ENCODE measurements at places on chromosomes 5 and 9.

DNA sequence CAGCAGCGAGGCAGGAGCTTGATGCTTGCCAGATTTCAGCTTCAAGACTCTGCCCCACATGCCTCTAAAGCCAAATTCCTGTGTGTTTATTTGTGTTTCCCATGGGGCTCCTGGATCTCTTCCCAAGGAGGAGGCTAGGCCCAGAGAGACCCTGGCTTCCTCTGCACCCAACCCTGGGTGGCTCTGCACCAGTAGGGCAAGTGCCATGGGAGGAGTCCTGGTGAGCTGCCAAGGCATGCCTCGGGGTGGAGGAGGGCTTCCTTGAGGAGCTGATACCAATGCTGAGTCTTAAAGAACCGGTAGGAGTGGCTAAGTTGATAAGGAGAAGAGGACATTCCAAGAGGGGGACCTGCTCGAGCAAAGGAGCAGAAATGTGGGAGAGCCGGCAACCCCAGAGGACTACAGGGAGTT is 6.8 kb upstream of the TIFAB start:
- no peak for DNase-seq

GRCh38 chr9:90142580-90142979 is 500.0 kb downstream of the DIRAS2 start:
- DNase-seq, result no peak

GRCh38 chr9:123339666-123340510 is 16.1 kb upstream of the CRB2 start:
- DNase-seq, result no peak

DNA sequence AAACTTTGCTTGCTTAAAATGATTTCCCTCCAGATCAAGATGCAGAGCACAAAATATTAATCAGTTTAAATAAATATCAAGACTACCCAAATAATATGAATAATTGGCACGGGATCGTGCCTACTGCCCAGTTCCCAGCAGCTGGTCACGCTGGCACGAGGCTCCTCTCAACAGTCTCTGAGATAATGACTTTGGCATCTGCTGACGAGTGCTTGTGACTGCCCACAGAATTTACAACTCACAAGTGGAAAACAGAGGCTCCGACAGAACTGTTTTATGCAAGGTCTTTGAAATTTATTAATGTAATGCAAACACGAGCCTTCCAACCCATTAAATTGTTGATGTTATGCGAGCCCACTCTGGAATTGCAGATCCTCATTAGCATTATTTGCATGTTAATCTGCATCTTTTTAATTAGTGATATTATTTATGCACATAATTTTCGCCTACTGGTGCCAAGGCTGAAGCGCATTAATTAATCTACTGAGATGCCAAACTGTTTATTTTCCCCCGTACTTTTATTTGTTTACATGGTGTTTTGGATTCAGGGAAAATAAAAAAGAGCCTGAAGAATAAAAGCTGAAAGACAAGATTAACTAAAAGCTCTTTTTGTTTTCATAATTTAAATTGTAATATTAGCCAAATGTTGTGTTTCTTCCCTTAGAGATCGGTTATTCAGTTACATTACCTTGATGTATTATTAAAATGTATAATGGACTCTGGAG is 369.3 kb upstream of the IRX1 start:
- DNase-seq, result no peak

DNA sequence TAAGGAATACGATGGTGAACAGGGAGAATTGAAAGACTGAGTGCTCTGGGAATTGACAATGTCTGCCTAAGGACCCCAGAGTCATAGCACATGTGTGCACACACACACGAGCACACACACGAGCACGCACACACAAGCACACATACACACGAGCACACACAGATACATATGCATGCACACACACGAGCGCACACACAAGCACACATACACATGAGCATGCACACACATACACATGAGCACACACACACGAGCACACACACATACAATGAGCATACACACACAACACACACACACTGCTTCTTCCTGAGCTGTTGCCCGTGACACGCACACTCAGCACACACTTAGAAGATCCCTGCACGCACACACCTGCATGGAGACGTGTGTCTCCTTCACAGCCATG is 10.9 kb upstream of the UNC5A start:
- DNase-seq, result no peak

- no peak for DNase-seq
These were observed 17.3 kb downstream of the VAV2 start for GRCh38 chr9:133974631-133975341.

- DNase-seq, result no peak
These were observed 29.2 kb downstream of the PTPN3 start for GRCh38 chr9:109468927-109469326.

DNA sequence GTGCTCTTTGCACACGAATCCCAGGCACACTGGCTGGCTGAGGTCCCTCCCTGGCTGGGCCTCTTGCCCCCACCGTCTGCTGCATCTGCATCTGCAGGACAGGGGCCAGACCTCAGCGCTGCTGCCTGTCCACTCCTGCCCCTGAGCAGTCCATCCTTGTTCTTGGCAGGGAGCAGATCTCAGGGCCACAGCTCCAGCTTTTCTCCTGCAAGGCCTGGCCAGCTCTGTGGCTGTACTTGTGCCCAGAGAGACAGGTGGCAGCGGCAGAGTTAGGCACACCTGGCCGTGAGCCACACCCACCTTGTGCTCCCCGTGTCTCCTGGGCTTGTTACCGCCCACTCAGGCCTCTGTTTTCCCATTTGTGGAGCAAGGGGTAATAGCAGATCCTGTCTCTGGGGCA is 13.9 kb downstream of the NEK6 start:
- DNase-seq, result no peak

DNA sequence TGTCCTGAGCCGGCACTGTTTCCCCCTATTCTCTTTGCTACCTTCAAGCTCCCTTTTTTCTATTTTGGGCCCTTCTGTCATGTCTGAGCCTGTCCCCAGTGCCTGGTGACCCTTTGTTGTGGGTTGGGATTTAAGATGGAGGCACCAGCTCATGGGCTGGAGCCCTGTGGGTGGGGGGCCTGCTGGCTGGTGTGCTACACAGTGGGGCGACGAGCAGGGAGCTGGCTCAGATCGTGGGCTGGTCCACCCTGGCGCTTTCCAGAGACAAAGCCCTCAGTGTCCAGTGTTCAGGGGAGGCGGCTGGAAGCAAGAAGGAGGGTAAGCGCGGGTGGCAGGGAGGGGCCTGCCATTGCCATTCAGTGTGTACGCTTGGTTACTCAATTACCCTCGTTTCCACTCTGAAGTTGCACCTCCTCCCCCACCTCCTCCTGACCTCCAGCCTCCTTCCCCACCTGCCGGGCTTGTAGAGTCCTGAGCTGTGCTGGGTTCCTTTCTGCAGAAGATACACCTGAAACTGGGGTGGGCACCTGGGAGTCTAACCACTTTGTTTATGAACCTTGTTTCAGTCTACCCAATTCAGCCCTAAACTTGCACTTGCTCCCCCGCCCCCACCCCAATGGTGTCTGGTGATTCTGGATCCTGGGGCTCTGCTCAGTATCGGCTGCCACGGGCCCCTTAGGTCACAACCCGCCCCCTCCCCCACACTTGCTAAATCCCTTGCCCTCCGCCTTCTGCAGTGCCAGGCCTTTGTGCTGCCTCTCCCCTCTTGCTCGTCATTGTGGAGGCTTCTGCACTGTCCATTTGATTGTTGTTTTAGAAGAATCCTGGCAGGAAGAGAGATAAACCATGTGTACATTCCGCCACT is 49.9 kb downstream of the MVB12B start:
- no peak for DNase-seq

GRCh38 chr5:68170826-68171558 is 44.6 kb upstream of the PIK3R1 start:
- no peak for DNase-seq

- no peak for DNase-seq
These were observed 2278.0 kb upstream of the WWC1 start for GRCh38 chr5:166013415-166013814.

- no peak for DNase-seq
These were observed 216.5 kb downstream of the PDZD2 start for GRCh38 chr5:31855134-31856040.

DNA sequence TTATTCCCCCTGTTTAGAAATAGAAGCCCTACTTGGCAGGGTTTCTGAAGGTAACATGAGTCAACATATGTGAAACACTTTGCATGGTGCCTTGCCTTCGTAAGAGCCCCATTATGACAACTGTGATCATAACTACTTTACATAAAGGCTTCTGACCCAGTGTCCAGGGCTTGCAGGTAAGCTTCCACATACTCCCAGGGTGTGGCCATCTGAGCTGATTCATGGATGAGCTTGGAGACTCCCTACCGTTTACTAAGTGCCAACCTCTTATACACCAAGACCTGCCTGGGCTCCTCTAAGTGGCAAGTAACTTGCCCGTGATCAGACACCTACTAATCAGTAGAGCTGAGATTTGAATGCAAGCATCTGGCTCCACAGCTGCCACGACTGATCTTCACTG is 62.8 kb upstream of the C5orf58 start:
- no peak for DNase-seq

DNA sequence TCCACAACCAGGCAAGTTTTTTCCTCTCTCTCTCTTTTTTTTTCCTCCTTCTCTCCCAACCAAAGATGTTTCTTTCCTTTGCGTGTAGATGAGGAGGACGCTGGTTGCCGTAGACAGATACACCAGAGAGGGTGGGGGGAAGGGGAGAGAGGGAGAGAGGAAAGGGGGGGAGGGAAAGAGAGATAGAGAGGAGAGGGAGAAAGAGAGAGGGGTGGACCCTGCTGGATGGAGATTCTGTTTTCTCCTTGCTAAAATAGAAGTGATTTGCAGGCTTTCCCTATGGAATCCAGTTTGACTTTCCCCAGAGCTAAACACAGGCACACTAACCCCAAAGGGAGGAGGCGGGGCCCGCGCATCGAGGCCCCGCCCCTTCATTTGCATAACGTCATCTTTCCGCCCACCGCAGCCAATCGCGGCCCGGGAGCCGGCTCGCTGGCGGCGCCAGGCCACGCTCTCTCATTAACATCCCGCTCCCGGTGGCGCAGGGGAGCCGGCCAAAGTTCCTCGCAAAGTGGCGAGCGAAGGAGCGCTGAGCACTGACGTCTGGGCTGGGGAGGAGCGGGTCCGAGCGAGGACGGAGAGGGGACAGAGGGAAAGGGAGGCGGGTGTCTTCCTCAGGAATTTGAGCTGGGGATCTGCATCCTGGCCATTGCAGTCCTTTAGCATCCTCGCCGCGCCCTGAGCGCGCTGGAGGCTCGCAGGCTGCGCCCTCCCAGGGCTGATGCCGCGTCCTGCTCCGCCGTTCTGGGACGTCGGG is 487 bp upstream of the EBF1 start:
- no peak for DNase-seq

- DNase-seq, result no peak
These were observed 354.6 kb downstream of the ARRDC3 start for GRCh38 chr5:91028499-91028956.

All from cortex of kidney (tissue), 1 donor.